Calu3 (cell line): ENCODE measurements at places on chromosomes 7 and 10. TPM values are rescaled to one million over a fixed set of nuclear protein-coding genes. Genes with fewer than 3 reads are reported as not detected.

ARHGAP22 gene
- 1.0 and 1.6 TPM in 2 replicates for total RNA-seq

- H3K27me3 ChIP-seq: peaks cover 55% of the 10 kb centered on the region
- no peaks in the 10 kb centered on the region for H3K36me3 ChIP-seq
- no peak overlapping the region for H3K4me3 ChIP-seq
- no peak overlapping the region for H3K27ac ChIP-seq
- DNase-seq: no peak
Observed at GRCh38 chr7:128210036-128210347, 31.1 kb upstream of the LEP start.

GPR26 gene
- total RNA-seq: not detected in 2 replicates

DNA sequence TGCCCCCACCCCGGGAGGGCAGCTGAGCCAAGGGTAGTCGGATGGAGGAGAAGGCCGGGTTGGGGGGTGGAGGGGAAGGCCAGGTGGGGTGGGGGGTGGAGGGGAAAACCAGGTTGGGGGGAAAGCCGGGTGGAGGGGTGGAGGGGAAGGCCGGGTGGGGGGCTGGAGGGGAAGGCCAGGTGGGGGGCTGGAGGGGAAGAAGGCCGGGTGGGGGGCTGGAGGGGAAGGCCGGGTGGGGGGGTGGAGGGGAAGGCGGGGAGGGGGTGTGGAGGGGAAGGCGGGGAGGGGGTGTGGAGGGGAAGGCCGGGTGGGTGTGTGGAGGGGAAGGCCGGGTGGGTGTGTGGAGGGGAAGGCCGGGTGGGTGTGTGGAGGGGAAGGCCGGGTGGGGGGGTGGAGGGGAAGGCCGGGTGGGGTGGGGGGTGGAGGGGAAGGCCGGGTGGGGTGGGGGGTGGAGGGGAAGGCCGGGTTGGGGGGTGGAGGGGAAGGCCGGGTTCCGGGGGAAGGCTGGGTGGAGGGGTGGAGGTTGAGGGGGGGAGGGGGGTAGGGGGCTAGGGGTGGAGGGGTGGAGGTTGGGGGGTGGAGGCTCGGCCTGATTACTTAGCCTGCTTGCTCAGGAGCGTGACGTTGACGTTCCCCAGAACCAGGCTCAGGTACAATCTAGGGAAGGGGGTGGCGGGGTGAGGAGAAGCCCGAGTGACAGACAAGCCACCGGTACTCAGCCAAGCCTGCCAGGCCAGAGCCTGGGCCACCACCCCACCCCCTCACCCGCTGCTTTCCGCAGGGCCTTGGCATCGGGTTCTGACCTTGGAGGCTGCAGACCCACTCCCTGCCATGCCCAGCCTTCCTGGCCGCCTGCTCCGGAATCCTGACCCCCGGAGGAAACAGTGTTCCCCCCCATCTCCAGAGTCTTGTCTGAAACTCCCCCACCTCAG is 5.6 kb downstream of the TMEM120A start:
- no peaks in the 10 kb centered on the region for H3K4me1 ChIP-seq
- peaks cover 42% of the 10 kb centered on the region for H3K36me3 ChIP-seq
- H3K27me3 ChIP-seq: no peaks in the 10 kb centered on the region
- DNase-seq: no peak
- H3K4me3 ChIP-seq: no peak overlapping the region
- H3K27ac ChIP-seq: no peak overlapping the region

GRCh38 chr10:60376221-60377041 is 13.2 kb downstream of the ANK3 start:
- no peaks in the 10 kb centered on the region for H3K36me3 ChIP-seq
- no peak for DNase-seq
- H3K27me3 ChIP-seq: no peaks in the 10 kb centered on the region
- H3K27ac ChIP-seq: no peak overlapping the region
- peaks cover 6% of the 10 kb centered on the region for H3K4me1 ChIP-seq
- no peak overlapping the region for H3K4me3 ChIP-seq
